ENCODE measurements at places on chromosomes 3 and 15.

DNA sequence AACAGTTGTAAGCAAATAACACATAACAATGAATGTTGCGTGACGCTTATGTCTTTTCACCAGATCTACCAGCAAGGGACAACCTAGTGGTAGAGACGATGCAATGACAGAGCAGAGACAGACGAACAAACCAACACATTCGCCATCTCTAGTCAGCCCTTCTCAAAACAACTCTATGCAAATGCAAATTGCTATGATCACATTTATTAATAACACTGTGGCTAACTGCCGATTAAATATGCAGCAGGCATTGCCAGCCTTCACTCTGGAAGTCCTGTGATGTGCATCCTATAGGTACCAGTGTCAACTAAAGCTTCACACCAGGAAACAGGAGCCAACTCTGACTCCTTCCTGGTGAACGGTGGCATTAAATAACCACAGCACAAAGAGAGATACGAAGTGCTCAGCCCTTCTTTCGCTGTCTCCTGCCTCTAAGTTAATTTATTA lies 94.2 kb downstream of the FOXP1 start:
- peak; percentile 86 for DNase-seq

GRCh38 chr3:170584585-170585007 lies 1.3 kb downstream of the SLC7A14 start:
- DNase-seq, result no peak

DNA sequence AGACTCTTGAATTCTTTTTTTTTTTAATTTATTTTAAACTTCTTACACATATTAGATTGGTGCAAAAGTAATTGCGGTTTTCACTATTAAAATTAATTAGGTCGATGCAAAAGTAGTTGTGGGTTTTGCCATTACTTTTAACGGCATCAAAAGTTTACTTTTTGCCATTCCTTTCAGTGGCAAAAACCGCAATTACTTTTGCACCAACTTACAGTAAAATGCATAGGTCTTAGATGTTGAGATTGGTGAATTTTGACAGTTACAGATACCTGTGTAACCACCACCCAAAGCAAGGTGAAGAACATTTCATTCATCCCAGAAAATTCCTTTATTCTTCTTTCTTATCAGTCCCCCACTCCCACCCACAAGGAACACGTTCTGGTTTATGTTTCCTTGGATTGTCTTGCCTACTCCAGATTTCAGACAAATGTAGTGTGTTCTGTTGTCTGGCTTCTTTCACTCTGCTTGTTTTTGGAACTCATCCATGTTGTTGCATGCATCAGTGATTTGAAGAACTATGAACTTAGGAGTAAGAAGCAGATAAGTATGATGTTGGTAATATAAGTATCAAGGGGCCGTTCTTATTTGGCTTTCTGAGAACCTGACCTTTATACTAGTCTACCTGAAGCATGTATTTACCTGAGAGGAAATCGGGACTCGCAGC lies 198.4 kb upstream of the UBE2E1 start:
- DNase-seq, result no peak

DNA sequence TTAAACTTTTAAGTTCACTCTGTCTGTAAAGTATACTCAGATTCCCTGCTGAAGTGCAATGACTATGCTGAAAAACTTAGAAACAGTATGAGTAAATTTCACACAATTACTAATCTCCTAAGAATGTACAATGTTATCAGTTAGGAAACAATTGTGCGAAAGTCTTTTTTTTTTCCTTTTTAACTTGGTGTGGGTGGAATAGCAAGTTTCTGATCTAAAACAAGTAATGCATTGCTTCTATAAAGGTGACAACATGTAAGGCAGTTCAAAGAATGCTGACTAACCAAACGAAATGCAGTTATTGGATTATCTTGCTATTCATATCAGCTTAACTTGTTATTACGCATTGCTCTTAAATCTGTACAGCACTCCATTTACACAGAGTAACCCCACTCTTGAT lies 19.3 kb upstream of the SLC12A8 start:
- DNase-seq, result no peak

DNA sequence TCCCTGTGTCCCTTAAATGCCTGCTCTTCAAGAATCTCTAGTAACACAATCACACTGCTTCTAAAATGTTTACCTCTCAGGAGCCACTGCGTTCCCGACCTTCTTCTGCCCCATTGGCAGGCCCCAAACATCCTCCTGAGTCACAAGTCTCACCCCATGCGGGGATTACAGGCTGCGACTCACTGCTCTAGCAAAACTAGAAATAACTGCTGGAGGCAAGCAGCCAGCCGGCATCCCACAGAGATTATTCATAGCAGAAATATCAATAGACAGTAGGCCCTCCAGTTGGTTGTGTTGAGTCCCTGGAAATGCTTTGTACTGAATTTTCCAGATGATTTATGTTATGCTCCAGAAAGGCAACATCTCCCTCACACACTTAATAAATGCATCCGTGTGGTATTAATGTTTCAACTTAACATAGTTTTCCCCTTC lies 64.8 kb downstream of the RFTN1 start:
- DNase-seq, result no peak

DNA sequence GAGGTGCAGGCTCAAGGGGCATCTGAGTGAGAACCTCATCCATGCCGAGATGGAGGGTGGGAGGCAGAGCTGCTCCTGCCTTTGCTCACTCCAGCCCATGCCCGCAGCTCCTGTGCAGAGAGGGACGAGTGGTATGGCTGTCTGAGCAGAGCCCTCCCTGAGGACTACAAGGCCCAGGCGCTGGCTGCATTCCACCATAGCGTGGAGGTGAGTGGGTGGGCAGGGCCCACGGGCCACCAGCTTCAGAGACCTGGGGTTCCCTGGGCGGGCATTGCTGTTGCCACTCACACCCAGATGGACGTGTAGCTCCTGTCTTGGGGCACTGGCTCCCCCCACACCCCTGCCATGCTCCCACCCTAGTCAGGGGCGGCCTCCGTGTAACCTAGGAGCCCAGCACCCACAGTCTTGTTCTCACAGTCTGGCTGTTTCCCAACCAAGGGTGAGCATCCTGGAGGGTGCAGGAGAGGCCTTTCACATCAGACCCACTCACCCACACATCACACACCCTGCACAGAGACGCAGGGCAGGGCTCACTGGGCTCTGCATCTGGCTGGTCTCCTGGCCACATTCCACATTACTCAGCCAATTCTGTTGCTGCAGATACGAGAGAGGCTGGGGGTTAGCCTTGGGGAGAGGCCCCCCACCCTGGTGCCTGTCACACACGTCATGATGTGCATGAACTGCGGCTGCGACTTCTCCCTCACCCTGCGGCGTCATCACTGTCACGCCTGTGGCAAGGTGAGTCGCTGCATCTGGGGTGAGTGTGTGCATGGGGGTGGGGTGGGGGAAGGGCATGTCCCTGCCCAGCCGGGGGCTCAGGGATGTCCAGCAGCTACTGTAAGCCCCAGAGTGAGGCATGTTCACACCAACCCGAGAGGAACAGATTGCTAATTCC lies 25.3 kb upstream of the NR2C2 start:
- no peak for DNase-seq

DNA sequence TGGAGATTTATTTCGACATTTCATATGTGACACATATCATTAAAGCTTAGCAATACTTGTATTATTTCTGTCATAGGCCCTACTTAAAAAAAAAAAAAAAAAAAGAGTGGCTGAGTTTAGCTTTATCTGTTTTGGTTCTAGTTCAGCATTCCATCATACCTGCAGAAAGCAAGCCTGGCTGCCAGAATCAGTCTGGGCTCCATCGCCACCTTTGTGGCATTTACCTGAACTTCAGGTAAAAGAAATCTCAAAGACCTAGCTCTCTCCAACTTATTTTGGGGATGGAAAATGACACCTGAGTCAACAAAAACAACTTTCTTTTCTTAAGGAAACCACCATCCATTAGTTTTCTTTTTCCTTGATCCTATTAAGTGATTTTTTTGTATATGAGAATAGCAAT lies 82.1 kb downstream of the NEK10 start:
- no peak for DNase-seq

DNA sequence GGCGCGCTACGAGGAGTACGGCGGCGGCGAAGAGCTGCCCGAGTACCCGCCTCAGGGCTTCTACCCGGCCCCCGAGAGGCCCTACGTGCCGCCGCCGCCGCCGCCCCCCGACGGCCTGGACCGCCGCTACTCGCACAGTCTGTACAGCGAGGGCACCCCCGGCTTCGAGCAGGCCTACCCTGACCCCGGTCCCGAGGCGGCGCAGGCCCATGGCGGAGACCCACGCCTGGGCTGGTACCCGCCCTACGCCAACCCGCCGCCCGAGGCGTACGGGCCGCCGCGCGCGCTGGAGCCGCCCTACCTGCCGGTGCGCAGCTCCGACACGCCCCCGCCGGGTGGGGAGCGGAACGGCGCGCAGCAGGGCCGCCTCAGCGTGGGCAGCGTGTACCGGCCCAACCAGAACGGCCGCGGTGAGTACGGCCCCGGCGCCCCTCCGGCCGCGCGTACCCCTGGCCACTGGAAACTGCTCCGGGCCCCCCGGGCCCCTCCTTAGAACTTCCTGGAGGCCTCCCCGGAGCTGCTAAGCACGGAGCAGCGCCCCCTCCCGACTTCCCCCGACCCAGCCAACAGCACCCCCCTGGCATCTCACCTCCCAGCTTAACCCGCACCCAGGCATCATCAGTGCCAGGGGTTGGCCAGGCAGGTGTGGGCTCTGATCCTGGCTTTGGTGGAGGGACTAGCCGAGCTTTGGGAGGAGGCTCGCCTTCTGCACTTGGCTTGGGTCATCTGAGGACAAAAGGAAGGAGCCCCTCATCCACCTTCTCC lies 1.4 kb downstream of the LOXL1 start:
- DNase-seq, result peak; percentile 69

DNA sequence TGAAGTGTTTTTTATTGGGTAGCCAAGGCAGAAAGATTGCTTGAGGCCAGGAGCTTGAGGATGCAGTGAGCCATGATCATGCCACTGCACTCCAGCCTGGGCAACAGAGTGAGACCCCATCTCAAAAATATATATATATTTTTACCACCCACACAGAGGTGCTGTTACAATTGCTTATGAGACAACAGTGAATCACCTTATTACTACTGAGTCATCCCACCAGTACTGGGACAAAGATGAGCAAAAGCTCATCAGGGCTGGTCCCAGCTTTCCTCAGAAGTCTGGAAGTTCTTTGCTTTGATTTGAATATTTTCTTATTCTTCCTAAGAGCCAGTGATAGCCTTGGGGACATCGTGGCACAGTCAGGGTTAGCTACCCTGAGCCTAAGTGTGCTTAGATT lies 207.7 kb downstream of the SOX2 start:
- no peak for DNase-seq

DNA sequence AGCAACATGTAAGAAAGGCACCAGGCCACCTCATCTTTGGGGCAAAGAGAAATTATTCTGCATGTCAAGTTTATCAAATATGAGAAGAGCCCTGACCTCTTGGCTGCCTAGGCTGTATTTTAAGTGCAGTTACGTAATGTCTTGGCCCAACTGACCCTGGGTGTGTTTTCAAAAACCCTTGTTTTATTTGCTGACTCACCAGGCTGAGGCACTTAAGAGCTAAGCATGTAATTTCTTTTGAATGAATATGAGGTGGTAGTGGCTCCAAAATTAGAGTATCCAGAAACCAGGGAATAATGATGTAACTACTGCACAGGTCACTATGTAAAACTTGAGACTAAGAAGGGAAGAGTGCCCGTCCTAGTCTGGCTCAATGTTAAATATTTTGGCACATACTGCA lies 24.3 kb downstream of the PGPEP1L start:
- DNase-seq, result no peak

DNA sequence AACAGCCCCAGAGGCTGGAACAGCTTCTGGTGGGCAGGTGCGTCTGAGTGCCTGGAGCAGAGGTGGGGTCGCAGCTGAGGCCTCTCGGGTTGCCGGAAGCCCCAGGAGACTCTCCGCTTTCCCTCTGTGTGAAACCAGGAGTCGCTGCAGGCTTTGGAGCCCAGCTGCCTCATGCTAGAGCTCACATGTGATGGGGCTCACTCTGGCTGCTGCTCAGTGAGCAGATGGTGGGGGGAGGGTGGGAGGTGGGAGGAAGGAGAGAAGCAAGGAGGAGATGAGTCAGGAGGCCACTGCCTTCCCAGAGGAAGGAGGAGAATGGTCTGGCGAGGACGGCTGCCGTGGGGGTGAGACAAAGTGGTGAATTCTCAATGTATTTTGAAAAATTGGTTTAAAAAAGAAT lies 290.1 kb upstream of the CHRNA7 start:
- no peak for DNase-seq

- DNase-seq, result no peak
Measured at GRCh38 chr3:151278230-151278629, at the start of gene P2RY14. TSS of gene P2RY14 (minus strand) at chr3:151278542. CDS start at chr3:151214316, 64,226 bp downstream.

DNA sequence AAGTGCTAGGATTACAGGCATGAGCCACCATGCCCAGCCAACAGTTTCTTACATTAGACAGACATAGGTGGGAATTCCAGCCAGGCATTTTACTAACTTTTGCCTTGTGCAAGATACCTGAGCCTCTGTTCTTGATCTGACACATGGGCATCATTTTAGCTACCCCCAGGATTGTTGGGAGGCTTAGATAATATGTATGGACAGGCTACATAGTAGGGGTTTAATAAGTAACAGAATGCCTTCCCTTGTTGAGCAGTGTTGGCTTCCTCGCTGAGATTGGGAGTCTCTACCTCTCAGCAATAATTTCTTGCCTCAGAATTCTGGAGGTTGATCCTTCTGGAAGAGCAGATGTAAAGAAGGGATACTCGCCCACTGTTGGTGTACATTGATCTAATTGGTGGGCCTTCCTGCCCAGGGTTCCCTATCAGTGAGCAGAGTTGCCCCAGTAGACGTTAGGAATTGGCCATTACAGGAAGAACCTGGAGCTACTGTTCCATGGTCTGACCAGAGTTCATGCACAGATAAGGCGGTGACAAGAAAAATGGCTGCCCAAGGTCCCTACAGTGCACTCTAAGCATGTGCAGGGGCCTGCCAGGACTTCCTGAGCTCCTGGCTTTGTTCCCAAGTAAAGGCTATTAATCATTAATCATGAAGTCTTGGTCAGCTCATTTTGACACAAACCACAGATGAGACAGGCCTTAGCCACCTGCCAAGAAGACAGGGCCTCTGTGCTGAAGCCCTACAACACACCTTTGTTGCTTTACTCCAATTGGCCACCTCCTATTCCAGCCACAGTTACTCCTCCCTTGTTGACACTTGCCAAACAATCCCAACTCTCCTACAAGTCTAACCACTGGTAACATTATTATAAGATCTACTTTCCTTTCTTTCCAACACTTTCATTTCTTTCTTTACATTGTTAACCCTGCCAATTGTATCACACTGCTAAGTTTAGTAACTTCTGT lies 5.0 kb upstream of the IL17RE start:
- DNase-seq, result no peak

GRCh38 chr3:193499136-193499770 lies 55.4 kb downstream of the ATP13A4 start:
- DNase-seq, result no peak

Data from T-helper 2 cell (primary cell).